Sciatic nerve (tissue), 2 donors: ENCODE measurements at places on chromosomes 5 and 9.

GRCh38 chr9:19186232-19186631 is 44.3 kb upstream of the DENND4C start:
- DNase-seq: no peak

DNA sequence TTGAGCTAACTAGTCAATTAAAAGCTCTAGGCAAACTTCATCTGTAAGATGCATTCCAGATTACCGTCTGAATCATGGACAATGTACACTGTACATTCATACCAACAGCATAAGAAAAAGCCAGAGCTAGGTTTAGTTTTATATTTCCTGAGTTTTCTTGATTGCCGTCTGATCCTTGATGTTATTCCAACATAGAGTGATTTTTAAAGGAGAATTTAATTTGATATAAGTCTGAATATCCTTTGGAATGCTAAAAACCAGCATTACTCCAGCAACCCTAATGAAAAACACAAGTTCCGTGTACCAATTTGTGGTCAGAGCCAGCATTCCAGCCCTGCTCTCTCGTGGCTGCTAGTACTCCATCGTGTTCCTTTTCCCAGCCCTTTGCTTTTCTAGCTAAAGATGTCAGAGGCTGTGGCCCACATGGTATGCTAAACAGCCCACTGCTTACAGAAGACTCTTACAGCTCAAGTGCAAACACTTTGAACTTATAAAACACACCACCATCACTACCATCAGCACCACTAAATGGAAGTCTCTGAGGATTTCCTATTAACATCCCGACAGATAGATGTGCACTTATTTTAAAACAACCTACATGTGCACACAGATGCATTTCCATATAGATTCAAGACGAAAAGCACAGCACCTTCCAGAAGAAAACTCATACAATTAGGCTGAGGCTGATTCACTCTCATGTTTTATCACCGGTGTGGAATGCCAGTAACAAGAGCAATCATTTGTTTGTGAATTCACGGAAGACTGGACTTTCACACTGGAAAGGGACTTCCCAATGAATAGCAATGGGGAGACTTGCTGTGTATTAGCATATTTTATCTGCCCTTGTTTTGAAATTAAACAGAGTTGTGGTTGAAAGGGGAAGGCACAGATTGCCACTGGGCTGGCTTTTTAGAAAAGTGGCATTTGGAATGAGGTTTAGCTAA is 246.9 kb upstream of the GAS1 start:
- DNase-seq: no peak

DNA sequence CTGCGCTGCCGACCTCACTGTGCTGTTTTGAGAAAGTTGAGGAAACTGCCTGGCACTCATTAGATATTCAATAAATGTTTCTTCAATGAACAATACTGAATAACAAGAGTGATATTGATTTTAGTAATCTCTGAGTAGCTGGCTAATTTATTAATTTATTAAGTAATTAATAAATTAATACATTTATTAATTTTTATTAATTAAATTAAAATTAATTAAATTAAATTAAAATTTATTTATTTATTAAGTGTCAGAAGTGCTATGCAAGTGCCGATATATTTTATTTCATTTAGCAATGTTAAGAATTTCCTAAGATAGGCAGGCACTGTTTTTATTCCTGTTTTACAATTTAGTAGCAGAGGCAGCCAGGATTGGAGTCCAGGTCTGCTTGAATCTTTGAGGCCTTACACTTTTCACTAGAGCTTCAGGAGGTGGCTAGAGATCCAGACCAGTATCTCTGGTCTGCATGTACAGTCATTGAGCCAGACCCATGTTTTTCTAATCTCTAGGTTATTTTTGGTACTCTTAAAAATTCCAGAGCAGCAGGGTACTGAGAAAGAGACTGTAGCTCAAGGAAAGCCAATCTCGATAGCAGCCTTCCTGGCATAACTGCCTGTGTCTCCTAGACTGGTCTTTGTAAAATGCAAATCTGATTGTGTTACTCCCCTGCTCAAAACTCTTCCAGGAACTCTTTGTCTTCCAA is 109.2 kb downstream of the ARHGEF28 start:
- no peak for DNase-seq

DNA sequence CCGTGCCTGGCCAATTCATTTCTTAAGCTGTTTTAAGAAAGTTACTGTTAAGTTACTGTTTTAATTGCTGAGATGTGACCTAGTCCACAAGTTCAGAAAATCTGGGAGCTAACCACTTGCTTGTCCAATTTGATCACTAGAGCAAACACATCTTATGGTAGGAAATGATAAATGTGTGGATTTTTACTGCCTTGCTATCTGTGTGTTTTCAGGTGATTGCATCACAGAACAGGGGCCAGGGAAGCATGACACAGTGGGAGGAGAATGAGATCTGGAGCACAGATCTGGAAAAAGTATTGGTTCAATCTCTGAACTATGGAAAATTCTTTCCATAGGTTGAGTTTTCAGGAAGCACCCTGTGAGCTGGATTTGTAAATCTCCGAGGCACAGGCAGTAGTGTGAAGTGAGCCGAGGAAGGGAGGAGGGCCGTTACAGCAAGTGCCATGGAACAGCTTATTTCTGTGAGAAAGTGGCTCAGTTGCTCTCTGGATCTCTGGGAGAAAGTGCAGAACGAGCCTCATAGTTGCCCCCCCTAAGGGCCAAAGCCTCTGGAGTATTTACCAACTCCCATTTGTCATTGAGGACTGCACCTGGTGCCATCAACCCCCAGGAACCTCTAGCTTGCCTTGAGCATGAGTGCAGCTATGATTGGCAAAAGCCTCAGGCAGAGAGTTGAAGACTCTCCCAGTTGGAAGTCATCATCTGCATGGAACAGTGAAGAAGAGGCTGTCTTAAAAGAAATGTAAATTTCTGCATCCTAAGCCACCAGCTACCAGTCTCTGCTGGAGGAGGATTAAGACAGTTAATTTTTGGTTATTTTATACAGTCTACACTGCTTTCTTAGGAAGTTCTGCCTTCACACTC is 161.8 kb upstream of the CLINT1 start:
- no peak for DNase-seq

DNA sequence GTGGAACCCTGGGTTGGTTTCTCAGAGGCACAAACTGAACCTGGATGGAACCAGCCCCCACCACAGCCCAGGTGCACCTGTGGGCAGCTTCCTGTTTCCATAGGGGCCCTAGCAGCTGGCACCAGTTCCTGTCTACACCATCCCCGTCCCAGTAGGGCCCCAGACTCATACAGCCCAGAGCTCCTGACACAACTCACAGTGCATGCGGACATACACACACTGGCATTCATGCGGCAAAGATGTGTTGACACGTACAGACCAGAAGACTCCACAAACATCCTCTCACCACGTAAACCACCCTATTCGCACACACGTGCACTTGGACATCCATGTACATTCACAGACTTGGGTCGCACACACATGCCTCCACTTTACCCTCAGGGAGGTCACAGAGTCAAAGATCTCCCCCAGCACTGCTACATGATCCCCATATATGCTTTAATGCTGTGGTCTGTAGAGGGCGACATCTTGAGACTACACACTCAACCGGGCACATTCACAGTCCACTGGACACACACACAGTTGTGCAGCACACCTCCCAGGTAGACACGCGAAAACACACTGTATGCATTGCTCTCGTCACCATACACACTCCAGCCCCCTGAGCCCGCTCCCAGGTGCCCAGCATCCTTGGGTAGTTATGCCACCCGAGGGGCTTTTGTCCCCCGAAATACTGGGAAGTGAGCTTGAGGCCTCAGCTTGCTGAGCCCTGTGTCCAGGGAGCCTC is 22.4 kb downstream of the CXXC5 start:
- DNase-seq: no peak

DNA sequence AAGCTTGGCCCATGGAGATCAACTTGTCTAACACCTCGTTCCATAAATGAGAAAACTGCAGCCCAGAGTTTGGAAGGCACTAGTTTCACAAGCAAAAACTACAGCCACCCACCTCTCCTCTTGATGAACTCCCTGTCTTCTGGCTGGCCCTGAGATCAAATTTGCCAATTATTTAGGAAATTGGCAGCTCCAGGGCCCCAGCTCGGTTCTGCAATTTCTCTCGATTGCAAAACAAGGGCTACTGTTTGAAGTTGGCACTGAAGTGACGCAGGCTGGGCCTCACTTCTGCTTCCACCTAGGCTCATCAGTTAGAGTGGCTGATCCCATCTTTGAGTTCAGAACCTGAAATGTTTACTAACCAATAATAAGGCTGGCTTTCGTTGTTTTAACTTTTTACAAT is 3.7 kb upstream of the GPX3 start:
- DNase-seq: no peak

DNA sequence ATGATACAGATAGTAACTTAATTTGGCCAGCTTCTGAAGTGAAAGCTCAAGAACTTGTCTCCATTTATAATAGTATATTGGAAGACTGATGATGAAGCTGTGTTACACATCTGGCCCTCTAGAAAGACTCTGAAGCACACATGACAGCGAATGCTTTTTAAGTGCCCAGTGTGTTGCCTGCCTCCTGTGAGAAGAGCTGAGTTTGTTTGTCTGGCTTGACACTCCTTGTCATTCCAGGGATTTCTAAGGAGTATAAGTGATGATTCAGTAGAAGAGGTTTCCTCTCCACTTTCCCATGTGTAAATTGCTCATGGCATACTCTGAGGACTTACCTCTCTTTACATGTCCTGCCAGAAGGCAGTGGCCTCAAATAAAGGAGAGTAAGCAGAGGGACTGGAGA is 30.4 kb upstream of the LRRTM2 start:
- DNase-seq: no peak

DNA sequence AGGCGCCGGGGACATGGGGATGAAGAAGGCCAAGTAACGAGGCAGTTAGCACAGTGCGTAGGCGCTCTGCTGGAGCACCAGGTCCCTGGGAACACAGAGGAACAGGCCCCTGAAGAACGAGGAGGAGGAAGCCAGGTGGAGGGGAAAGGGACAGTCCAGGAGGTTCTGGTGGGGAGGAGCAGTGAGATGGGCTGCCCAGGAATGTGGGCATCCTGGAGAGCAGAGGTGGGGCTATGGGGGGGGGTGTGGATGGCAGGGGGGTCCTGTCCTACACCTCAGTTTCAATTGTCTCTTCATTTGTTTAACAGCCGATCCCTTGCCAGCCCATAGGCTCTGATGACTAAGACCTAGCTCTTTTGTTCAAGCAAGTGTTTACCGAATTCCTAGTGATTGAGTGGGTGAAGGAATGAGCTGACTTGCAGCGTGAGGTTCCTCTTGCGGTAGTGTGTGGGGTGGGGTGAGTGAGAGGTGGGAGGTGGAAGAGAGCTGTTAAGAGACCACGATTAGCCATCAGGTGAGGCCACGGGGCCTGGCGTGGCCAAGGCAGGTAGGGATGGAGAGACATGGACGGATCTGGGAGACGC is 8.4 kb upstream of the PHYHD1 start:
- DNase-seq: no peak

GRCh38 chr5:3340471-3340870 is 255.2 kb upstream of the IRX1 start:
- no peak for DNase-seq

DNA sequence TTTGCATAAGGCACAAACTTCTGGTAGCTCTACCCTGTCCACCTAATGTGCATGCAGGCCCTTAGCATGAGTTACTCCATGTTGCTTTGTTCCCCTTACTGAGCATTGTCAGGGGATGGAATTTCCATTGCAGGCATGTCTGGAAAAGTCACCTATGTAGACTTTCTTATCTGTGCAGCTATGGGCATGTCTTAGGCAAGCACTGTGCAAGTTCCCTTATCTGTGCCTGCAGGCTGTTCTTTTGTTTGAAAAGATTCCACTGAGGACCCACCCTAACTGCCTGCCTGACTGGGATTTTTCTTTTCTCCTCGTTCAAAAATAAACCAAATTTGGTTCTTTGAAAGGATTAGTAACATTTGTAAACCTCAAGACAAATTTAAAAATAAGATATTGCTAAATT is 587.0 kb downstream of the CDH18 start:
- no peak for DNase-seq

DNA sequence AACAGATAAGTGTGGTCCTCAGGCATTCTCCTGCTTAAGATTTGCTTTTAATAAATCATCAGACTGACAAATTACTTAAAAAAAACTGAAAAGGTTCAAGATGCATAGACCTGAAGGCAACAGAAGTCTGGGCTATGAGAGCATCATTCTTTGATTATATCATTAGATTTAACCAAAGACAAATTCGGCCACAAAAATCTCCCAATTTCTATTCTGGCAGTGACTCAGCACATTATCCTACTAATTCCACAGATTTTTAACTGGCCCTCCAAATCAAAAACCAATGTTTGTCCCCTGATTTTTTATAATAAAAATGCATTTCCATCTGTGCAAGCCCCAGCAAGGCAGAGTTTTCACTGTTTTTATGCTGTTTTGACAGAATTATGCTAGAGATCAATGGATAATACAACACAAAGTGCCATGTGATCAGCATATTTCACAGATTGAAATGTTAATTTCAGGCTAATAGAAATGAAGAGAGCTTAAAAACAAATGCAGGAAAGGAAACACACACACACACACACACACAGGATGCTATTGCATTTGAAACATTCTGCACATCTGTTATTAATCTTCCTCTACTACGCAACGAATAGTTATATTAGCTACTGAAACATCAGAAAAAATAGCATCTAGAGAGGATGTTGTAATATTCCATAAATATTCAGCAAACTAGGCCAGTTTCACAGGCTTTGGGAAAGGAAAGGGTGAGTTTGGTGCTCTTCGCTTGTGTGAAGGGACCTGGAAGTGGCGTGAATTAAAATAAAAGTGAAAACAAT is 177.6 kb upstream of the ST8SIA4 start:
- DNase-seq: no peak

DNA sequence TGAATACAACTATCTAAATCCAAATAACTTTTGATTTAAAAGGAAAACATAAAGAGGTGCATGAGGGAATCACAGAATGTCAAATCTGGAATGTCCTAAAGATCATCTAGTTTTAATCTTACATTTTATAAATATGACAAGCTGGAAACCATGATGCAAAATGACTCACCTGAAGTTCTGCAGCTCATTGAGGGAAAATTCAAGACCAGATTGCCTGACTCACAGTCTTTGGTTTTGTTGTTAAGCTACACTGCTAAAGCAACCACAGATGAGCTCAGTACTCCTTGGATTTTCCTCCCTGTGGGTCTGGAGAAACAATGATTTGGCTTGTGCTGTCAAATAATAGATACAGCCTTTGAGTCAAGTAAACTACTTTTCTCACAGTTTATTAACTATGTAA is 19.1 kb upstream of the EDIL3 start:
- no peak for DNase-seq

DNA sequence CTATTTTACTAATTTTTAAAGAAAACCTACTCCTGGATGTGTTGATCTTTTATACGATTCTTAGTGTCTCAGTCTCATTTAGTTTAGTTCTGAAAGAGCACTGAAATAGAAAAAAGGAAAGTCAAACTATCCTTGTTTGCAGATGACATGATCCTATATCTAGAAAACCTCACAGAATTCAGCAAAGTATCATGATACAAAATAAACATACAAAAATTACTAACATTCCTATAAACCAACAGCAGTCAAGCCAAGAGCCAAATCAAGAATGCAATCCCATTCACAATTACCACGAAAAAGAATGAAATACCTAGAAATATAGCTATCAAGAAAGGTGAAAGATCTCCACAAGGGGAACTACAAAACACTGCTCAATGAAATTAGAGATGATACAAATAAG is 225.8 kb upstream of the CDH18 start:
- no peak for DNase-seq
